Urinary bladder (tissue), 4 donors: ENCODE measurements at places on chromosomes 16 and 17.

DNA sequence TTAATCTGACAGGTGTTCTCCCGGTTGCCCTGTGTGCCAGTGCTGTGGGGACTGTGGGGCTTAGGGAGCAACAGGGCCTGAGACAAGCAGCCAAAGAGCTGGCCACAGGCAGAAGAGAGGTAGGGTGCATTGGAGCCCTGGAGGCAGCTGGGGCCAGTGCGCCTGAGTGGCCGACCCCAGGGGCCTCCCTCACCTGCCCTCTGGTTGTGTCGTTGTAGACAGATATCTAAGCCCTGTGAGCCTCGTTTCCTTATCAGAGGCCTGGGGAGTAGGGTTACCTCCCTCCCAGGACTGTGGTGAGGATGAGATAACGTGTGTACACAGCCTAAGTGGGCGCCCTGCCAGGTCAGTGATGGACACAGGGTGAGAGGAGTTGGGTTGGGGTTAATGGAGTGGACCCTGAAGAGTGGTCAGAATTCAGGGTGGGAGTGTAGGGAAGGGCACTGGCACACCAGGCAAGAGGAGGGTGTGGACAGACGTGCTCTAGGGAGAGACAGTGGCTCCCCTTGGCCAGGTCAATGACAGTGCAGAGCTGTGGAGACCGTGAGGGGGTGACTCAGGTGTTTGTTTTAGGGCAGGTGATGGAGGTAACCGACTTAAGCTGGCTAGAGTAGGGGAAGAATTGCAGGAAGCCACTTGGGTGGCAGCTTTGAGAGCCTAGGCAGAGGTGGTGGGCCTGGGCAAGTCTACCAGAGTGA is 3.4 kb downstream of the NARF start:
- no peak for DNase-seq

DNA sequence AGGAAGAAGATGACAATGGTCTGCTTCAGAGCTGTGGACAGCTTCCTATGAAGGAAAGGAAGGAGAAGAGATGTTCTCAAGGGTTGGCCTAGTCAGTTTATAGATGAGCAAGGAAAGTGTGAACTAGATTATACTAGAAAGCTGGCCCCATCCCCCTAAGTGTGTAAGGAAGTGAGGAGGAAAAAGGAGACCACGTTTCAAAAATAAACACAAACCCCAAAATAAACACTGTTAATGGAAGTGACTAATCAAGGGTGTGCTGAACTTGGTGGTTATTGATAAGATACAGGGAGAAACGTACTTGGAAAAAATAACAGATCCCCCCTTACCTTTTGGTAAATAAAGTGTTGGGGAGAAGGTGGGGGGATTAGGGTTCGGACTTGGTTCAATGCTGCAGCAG is 267.1 kb downstream of the SOX9 start:
- no peak for DNase-seq

- no peak for DNase-seq
These were observed 768 bp upstream of the TBX6 start for GRCh38 chr16:30092373-30093010.

- no peak for DNase-seq
These were observed 23.9 kb upstream of the C1QTNF8 start for GRCh38 chr16:1119766-1120576.

- DNase-seq: no peak
These were observed 48.9 kb upstream of the MSI2 start for GRCh38 chr17:57207396-57207795.

GRCh38 chr17:50087246-50087911 is 7.8 kb upstream of the PDK2 start:
- DNase-seq: no peak

DNA sequence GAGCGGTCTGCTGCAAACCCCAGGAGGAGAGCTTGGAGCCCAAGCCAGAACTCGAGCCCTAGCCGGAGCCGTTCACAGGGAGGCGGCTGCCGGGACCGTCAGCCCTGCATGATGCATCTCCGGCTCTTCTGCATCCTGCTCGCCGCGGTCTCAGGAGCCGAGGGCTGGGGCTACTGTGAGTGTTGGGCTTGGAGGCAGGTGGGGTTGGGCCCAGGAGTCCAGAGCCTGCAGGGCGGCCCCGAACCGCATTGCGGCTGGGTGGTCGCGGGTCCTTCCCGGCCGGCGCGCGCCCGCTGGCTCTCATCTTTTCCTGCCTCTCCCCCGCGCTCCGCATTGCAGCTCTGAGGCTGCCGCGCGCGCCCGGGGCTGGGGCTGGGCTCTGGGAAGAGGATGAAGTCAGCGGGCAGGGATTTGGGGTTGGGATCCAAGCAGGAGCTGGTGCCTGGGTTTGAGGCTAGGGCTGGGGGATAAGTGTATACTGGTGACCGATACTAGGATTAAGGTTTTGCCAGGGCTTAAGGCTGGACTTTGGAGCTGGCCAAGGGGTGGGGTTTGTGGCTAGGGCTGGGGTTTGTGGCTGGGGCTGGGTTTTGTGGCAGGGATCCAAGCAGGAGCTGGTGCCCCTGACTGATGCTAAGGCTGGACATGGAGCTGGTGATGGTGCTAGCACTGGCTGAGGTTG is 532 bp downstream of the CNTNAP1 start:
- DNase-seq: no peak

GRCh38 chr16:81601601-81602255 is 157.1 kb downstream of the CMIP start:
- no peak for DNase-seq

GRCh38 chr17:79094261-79094660 is 19.6 kb downstream of the ENGASE start:
- DNase-seq: no peak

DNA sequence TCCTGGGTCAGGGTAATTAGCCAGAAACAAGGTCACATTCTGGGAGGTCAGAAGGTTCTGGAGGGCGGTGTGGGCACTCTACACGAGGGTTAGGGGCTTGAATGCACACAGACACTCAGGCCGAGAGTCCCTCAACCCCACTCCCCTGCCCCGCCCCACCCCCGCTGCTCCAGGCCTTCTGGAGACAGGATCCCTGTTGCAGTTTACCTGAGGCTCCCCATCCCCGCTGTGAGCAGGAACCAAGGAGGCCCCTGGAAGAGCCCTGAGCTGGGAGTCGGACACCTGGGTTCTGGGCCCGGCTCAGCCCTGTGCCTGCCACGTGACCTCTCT is 4.4 kb upstream of the ACTG1 start:
- no peak for DNase-seq

DNA sequence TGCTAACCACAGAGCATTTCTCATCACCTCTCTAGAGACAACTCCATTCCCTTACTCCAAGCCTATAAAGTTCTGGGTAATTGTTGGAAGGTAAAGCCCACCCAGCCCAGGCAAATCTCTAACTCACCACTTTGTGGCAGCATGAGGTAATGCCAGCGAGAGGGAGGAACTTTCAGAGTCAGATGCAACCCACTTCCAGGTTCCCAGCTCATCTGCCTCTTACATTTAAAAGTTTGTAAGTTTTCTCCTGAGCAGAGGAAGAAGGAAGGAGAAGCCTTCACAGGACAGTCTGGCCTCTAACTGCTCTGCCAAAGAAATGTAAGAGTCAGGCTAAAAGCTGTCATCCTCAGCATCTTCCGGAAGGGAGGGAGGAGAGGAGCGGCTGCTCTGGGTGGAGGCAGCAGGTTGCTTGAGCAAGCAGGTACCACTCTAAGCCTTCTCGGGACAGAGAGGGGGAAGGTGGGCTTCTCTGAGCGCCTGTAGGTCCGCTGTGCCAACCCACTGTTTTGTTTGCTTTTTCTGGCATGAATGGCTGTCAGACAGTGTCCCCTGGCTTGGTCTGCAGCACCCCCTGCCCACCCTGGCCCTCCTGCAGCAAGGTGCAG is 1.0 kb downstream of the ZNF319 start:
- no peak for DNase-seq

DNA sequence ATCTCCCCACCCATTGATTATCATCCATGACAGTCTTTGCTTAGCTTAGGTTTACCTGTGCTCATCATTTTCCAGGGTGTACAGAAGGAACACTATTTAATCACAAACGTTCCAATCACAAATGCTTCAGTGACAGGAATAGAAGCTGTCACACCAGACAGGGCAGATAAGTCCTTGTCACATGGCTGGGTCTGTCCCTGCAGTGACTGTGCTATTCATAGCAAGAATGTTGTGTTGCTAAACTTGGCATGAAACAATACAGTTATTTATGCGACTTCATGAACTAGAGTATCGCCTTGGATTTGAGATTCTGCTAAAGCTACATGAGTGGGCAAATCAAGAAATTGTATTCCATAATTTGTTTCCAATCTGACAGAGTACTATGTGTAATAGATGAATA is 108.4 kb downstream of the CDH13 start:
- DNase-seq: no peak

DNA sequence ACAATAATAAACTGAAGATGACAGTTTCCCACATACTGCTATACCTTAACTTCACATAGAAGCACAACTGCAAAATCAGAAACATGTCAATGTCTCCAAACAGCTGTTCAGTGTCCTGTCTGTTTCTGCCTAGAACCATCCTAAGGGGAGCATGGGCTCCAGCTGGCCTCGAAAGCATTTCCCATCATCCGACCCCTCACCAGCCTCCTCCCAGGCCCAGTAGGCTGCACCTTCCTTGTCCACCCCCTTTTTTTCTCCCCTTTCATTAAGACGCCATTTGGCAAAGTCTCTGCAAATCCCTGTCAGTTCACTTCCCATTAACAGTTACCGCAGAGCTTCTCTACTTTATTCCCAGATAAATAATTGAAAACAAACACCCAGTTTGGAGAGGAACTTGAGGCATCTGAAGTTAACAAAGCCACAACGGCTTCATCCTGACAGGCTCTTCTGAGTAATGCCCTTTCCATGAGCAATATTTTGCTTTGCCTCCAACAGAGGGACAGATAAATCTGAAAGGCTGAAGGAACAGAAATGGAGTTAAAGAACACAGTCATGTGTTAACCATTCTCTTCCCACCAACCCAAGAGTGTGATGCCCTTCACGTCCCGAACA is 65.3 kb downstream of the SLC39A11 start:
- no peak for DNase-seq

GRCh38 chr17:51913491-51914205 is 244.9 kb downstream of the CA10 start:
- no peak for DNase-seq

- no peak for DNase-seq
These were observed 67.5 kb downstream of the MARF1 start for GRCh38 chr16:15575293-15576049.

DNA sequence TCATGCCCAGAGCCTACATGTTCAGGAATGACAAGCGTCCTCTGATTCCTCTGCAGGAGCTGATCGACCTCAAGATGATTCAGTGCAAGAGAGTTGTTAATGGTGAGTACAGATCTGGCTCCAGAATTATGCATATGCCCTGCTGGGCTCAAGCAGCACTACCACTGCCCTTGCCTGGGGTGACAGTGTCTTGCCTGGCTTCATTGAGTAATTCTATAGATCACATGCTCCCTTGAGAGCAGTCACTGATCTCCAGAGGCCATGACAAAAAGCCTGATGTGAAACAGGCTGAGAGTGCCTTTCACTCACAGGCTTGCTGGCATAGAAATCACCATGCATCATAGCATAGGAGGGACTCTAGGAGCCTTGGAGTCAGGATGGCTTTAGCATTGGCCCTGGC is 26.4 kb downstream of the DUS2 start:
- DNase-seq: no peak

DNA sequence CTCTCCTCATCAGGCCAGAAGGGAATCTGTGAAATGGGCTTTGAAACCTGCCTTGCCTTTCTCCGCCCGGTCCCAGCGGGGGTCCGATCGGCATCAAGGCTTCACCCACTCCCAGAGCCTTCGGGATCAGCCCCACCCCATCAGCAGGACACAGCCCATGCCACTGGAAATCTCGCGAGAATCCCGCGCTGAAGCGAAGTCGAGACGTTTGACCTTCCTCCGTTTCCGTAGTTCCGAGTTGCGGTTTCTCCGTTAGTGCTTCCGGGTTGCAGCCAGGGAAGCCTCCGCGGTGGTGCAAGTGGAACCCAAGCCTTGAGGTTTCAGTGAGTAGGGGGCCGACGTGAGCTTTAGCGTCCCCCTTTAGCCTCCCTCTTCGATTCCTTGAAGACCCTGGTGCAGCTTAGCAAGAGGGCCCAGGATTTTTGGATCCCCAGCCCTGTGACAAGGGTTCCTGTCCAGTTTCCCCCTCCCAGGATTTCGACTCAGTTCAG is at the start of gene COASY:
TSS of gene COASY (plus strand) at position 252 of the 491 bp plus-strand sequence. CDS start 475 bp downstream, outside the sequence.
- DNase-seq: peak; percentile 95

- no peak for DNase-seq
These were observed 12.2 kb downstream of the USB1 start for GRCh38 chr16:58013201-58013956.

GRCh38 chr16:70659953-70660671 is 13.8 kb downstream of the IL34 start:
- DNase-seq: no peak

GRCh38 chr16:74758801-74759200 is 15.8 kb downstream of the FA2H start:
- no peak for DNase-seq

- no peak for DNase-seq
These were observed 4.2 kb downstream of the MSI2 start for GRCh38 chr17:57260325-57261083.

DNA sequence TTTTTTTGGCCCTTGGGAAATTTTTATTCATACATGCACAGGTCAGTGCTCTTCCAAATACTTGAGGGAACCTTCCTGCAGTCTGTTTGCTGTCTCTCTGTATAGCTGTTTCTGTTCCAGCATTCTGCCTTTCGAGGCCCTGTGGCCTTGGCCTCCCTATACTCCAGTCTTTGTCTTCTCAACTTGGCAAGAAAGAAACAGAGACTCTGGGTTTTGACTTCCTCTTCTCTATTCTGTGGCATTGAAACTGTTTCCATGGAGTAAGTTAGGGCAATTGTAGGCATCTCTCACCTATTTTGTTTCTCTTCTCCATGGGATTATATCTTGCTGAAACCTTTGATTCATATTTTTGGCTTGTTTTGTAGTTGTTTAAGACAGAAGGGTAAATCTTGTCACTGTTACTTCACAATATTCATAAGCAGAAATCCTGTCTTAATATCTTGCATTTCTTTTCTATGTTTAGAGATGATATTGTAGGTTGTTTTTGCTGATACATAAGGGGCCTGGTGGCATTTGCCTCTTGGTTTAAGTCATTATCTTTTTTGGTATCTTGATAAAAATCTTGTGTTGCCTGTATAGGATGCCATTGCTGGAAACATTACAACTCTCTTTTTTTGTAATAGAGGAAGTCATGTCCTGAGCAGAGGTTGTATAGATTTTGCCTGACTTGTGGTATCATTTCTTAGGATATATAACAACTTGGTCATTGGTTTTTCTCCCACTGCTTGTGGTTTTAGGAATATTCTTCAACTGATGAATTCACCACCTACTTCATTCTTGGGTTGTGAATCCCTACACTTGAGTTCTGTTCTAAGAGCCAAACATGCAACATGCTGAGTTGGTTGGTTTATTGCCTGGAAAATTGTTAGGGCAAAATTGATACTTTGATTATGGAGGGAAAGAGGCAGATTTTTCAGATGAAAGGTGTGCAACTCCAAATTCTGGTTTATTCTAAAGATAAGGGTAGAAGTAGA is 168.6 kb downstream of the FTO start:
- no peak for DNase-seq

DNA sequence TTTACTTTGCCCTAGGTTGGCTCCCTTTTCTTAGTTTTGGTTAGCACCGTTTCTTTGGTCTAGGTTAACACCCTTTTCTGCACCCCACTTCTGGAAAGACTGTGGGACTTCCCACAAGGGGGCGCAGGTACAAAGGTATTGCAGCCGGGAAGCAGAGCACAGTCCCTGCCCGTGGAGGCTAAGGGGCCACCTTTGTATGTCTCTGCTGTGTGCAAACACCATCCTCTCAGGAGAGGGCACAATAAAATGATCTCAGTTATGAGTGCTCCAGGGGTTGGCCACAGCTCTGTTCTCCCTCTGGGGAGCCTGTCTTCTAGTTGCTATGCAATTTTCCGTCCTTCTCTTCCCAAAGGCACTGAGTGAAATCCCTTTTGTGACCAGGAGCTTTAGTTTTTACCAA is 28.4 kb upstream of the TMC5 start:
- DNase-seq: no peak
